ENCODE measurements at places on chromosomes 7 and 10.

- DNase-seq, result no peak
Observed at GRCh38 chr10:62538606-62539005, 164.4 kb downstream of the ZNF365 start.

GRCh38 chr10:113261611-113262091, 291.2 kb upstream of the HABP2 start:
- DNase-seq, result no peak

- DNase-seq, result no peak
Observed at GRCh38 chr7:136509466-136509865, 359.0 kb upstream of the CHRM2 start.

DNA sequence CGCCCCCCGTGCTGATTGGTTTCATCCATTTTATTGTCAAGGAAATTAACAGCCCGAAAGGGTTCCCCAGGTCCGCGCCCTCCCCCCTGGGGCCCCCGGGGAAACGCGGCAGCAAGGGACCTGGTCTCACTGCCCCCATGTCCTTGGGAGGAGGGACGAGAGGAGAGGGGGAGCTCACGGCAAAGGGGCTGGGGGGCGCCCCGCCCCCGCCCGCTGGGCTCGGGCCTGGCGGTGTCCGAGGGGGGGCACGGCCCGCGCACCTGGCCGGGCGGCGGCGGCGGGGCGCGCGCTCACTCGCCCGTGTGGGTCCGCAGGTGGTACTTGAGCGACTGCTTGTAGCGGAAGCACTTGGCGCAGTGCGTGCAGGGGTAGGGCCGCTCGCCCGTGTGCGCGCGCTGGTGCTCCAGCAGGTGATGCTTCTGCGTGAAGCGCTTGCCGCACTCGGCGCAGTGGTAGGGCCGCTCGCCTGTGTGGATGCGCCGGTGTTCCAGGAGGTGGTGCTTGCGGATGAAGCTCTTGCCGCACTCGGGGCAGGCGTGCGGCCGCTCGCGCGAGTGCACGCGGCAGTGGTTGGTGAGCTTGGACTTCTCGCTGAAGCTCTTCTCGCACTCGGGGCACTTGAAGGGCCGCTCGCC, 29.3 kb downstream of the ZNF777 start:
- no peak for DNase-seq

DNA sequence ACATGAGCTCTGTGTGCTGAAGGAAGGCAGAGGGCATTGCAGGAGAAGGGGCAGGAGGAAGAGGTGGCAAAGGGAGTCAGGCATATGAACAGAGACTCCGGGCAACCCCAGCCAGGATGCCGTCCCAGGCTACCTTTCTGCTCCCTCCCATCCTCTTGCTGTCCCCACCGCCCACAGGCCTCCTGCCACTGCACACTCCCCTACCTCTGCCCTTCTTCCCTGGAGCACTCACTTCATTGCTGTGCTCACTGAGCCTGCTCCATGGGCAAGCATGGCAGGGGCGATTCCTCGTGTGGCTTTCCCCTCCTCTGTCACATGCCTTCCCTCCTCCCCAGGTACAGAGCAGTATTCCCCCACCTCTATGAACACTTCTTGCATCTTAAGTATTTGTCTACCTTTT, 93.4 kb downstream of the FANK1 start:
- DNase-seq, result no peak

GRCh38 chr7:100413889-100414288, 14.6 kb downstream of the ZCWPW1 start:
- no peak for DNase-seq
